Hindlimb muscle (tissue), 1 donor: ENCODE measurements at places on chromosomes 7 and 10.

GRCh38 chr7:80244206-80244916, 109.7 kb downstream of the GNAI1 start:
- peak; percentile 60 for DNase-seq

DNA sequence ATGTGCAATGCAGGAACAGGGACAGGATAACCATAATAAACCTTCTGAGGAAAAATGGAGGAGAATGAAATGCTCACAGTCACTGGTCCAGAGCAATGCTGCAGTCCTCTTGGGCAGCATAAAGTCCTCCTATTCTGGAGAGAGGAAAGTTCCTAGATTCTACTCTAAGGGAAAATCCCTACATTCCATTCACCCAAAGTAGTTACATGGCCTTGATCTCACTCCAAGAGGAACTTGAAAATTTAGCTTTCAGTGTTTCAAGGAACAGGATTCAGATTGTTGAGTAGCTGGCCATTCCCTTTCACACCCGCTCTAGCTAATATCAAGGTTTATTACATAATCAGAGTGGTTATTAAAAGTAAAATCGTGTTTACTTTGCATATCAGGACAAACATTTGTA, 168.3 kb downstream of the CHRM2 start:
- no peak for DNase-seq

- DNase-seq, result no peak
Observed at GRCh38 chr10:44292390-44293002, 92.4 kb downstream of the CXCL12 start.

- DNase-seq, result no peak
Observed at GRCh38 chr7:148625342-148625741, 34.8 kb downstream of the C7orf33 start.

DNA sequence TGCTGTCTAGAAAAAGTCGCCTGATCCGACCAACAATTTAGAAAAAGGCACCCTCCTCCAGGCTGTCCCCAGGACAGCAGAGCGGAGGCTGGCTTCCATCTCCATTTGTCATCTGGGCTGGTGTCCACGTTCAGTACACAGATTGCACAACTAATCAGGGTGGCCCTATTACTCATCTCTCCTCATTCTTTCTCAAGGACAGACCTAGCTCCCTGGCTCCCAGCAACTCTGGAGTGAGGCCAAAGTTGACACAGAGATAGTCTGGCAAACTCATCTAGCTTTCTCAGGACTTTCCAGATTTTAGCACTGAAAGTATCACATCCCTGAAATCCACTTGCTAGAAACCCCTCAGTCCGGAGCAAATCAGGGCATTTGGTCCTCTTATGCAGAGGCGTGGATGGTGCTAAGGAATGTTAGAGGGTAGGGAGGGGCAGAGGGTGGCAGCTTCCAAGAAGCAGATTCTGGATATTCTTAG, 75.1 kb downstream of the DNAH11 start:
- DNase-seq, result peak; percentile 6

GRCh38 chr7:130146693-130147405, 58.4 kb downstream of the TMEM209 start:
- DNase-seq, result no peak

- no peak for DNase-seq
Observed at GRCh38 chr10:45095286-45095685, 94.6 kb downstream of the ZNF22 start.

GRCh38 chr7:134427896-134428295, 31.0 kb downstream of the AKR1B1 start:
- DNase-seq, result no peak
